ENCODE measurements at places on chromosomes 5 and 9.

DNA sequence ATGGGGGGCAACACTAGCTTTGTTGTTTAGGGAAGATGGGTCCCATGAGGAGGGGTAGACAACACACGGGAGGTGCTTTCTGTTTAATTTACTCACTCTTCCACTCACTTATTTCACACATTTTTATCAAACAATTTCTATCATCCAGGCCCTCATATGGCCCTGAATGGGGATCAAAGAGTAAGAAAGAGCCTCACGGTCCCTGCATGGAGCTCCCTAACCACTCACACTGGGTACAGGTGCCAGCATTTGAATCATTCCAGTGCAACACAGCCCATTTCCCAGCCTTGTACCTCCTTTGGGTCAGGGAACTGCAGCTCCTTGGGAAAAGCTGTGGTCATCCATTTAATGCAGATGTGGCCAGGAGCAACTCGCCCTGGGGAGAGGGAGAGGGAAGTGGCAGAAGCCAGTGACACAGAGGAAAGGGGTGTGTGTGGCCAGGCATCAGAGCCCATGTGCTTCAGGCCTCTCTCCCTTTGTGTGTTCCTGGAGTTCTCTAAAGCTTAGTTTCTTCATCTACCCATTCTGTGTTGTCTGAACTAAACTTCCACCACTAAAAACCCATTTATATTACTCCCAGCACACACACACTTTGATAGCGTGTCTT, 185.4 kb downstream of the PJA2 start:
- no peak for DNase-seq

GRCh38 chr5:132998556-132998955, 27.8 kb downstream of the ZCCHC10 start:
- DNase-seq = no peak

GRCh38 chr5:34914671-34915138, 599 bp downstream of the RAD1 start:
- DNase-seq = no peak

DNA sequence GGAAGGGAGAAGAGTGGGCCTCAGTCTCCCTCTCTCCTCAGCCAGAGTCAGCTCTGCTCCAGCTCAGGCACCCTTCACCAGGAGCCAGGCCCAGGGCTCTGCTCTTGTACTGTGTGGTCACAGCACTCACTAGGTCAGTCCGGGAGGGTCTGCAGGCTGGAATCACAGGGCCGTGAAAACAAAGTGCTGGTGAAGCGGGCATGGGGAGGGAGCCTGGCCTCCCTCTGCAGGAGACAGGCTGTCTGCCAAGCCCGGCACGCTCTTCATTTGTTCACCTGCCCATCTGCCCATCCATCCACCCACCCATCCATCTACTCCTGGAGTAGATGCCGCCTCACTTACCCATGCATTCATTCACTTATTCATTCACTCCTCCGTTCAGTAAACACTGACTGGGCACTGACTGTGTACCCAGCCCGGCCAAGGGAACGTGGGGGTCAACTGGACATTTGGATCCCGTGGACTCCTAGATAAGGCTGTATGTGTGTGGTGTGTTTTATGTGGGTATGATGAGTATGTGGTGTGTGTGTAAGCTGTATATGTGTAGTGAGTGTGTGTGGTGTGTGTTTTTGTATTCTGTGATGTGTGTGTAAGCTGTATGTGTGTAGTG, 3.6 kb downstream of the SPAAR start:
- no peak for DNase-seq

DNA sequence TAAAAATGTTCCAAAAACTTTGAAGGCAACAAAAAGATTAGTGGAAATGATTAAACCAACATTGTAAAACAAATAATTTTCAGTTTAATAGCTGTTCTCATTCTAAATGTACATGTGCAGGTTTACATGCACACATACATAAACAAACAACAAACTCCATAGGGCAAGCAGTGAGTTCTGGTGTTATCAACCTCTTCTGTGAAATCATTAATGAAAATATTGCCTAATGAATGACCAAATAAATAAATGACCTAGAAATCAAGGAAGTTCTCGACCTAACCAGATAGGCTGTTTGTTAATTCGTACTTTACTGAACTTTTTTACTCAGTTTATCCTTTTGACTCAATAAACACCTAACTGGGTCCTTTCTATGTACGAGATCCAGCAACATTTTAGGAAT, 165.5 kb upstream of the RORB start:
- no peak for DNase-seq

DNA sequence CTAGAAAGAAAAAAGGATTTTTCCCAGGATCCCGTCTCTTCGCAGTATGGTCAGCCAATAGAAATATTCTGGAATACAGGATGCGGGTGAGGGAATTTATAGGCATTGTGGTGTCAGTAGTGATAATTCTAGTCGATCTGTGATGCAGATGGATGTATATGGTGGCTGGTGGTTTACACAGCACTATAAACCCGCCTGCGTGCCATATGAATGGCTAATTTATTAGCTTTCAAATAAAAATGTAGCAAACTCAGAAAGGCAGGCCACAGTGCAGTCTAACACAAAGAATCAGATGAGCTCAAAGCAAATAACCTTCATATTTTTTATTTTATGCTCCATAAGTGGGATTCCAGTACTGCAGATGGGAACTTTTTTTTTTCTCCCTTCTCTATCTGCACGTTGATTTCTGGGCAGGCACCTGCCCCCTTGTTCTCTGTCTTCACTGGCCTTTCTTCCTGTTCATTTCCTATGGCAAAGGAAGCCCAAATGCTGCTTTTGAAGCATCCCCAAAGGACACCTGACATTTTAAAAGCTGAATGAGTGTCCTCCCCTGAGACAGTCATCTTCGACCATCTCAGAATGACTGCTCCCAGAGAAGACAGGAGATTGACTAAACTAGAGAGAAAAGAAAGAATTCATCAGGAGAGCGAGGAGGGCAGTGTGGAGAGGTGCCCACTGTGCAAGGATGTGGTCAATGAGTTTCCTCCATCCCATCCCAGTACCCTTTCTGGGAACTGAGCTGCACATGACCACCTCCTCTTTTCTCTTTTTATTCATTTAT, 52.1 kb downstream of the SEMA6A start:
- no peak for DNase-seq

DNA sequence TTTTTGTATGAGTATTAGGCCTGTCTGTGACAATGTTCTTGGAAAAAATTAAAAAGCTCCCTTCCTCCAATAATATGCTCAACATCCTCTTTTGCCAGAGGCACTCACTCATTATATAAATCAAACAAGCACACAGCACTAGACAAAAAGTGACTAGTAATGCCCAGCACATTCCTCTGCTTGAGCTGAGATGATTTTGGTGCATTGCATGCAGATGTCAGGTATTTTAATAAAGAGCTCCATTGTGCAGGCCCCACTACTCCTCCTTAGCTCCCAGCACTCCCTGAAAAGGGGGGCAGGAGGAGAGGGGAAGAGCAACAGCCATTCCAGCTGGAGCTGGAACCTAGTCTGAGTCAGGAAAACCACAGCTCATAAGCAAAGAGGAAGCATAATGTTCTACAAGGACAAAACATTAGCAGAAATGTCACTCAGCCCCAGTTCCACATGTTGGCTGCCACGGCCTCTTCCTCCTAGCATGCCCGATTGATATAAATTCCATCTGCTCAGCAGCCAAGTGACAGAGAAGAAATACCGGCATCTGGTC, 348.5 kb downstream of the BNC2 start:
- no peak for DNase-seq

DNA sequence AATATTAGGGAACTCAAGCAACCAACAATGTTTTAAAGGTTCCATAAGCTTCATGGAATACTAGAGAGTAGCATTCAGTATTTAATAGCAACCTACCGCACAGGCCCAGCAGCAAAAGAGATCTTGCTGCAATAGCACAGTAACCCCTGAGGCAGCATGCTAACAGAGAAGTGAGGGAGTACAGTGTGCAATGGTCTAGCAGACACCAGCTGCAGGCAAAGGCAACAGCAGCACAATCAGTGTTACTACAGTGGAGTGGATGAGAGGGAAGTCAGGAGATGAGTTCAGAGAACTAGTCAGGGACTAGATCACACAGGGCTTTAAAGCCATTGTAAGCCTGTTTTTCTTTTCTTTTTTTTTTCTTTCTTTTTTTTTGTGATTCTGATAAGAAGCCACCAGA, 2.8 kb downstream of the TICAM2 start:
- no peak for DNase-seq

GRCh38 chr5:168110870-168111832, 180.3 kb upstream of the WWC1 start:
- DNase-seq = no peak

DNA sequence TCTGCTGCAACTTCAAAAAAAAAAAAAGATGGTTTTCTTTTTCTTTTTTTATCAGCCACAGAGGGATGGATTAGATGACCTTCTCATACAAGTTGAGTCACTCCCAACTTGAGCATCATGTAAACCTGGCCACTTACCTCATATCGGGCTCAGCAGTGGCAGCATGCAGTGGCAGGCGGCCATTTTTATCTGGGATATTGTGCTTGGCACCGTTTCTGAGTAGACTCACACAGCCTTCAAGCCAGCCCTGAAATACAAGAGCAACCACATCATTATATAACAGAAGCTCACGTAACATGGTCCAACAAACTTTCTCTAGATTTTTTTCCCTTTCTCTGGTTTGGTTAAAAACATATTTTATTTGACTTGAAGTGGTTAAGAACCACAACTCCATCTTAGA, 62.6 kb downstream of the ANKRD55 start:
- no peak for DNase-seq

DNA sequence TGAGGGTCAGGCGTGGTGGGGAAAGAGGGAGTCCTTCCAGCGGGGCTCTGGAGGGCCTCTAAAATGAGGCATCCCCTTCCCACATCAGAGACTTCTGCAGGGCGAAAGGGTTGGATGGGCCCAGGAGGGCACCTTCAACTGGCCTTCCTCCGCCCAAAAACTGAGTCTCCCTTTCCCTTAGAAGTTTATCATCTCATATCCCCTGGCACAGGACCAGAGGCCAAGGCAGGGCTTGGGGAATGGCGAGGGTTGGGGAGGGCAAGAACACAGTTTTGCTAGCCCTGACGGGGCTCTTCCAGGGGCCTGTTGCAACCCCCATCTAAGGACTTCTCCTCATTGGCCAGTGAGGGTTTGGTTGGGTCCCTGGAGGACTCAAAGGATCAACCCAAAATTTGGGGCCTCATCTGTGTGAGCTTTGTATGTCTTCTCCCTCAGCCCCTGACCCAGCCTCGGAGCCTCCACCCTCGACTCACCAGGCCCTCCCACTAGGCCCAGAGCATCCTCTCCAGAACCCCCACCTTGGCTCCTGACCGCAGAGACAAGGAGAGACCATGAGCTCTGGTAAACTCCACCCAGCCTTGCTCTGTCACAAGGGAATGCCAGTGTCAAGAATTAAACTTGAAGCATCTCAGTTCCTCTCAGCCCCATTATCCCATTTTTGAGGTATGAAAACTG, 24.1 kb downstream of the AQP7 start:
- no peak for DNase-seq

- DNase-seq = no peak
These were observed 63.1 kb downstream of the RAB14 start for GRCh38 chr9:121138561-121138960.

DNA sequence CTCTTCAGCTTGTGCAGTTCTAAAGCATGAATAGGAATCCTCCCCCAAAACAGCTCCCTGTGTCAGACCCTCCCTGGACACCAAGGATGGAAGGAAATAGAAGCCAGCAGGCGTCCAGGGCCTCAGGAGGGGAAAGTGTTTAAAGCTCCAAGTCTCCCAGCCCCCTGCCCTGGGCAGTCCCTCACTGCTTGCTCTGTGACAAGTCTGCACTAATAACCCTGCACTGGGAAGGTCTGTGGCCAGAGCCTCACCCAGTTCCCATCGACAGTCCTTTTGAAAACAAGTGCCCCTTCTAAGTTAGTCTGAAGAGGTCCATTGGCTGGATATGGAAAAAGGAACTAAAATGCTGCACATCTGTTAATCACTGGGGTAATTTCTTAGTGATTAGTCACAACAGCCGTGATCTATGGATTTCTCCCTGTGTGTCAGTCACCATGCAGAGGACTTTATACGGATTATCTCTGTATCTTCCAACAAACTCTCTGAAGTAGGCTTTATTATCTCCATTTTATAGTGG, 195.3 kb downstream of the FBXL7 start:
- DNase-seq = no peak

DNA sequence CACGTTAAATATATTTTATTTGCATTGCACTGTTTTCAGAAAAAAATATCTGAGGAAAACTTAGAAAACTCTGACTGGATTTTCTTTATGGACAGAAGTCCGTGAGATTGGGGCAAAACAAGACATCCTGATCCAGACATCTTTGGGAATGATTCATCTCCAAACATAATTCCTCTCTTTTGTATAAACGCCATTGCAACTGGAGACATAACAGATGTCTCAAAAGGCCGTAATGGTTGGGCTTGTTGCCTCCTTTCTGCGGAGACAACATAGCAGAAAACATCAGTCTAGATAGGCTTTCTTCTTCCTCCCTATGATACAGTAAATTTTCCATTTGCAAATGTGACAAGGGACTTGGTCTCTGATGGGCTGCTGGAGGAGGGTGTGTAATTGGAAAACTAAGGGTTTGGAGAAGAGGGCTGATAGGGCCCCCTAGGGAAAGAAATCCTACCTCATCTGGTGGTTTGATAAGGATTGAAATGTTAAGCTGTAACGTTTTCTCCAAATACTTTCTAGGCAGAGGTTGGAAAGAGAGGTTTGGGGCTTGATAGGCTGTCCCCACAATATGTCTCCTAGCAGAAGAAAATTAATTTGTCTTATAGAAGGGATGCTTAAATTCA, 631.5 kb upstream of the ST8SIA4 start:
- no peak for DNase-seq

- DNase-seq = no peak
These were observed 241.0 kb downstream of the SEC61B start for GRCh38 chr9:99463131-99463530.

GRCh38 chr5:38607930-38608564, 51.6 kb upstream of the LIFR start:
- DNase-seq = no peak

DNA sequence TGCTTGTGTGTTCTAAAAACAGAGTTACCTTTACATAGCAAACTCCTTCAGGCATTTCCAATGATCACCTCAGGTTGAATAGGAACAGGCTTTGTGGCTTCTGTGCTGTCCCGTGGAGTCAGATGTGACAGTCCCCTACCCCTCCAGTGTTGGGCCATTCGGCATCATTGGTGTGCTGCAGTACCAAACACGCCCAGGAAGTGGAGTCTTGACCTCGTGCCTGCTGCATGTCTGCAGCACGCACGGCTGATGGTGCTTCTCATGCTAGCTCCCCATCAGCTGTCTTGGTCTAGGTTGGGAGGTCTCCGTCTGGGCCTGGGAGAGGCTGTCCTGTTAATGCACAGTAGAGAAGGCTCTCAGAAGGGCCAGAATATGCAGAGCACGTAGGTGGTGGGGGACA, 42.5 kb upstream of the PHF2 start:
- DNase-seq = no peak

- no peak for DNase-seq
These were observed 418.8 kb downstream of the KDM4C start for GRCh38 chr9:7176561-7176960.

- DNase-seq = no peak
These were observed 19.7 kb downstream of the C9orf85 start for GRCh38 chr9:71931166-71931565.

DNA sequence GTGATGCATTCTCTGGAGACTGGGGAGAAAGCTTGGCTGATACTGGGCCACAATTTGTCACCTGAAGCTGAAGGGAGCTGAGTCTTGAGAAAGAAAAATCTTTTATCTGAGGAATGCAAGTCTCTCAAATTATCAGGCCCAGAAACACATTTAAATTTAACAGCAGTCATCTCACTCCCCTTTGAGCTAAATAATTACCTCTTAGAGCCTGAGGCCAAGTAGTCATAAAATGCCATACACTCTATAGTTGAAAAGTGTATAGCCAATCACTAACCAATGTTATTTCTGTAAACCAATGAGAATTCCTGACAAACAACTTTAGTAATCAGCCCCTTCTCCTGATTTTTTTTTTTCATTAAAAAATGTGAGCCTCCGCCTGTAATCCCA, 32.7 kb upstream of the DAPK1 start:
- DNase-seq = no peak

All from activated gamma-delta T cell treated with Interleukin-2 at 50 U/mL for 16 hours (primary cell).